ENCODE measurements at places on chromosomes 6 and 20.

GRCh38 chr6:5250451-5250850 lies 10.3 kb downstream of the LYRM4 start:
- no peak for DNase-seq

GRCh38 chr6:144840619-144841018 lies 555.5 kb downstream of the UTRN start:
- no peak for DNase-seq

- DNase-seq, result no peak
Observed at GRCh38 chr6:13998356-13998755, 73.6 kb downstream of the RNF182 start.

GRCh38 chr6:140082867-140083297 lies 708.4 kb upstream of the CITED2 start:
- no peak for DNase-seq

DNA sequence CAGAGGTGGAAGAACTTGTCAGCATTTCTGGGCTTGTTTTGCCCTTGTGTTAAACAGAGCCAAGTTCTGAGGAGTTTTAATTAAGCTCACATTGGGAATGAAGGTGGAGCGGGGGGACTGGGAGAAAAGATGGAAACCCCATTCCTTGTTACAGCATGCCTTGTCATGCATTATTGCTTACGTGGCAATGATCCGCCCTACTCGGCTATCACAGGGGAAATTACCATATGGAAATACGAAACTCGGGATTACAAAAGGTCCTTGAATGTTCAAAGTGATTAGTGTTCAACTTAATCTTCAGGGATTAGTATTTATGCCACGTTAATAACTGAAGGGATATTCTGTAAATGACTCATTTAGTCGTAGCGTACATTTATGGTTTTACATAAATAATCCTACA lies 86.4 kb downstream of the MAP3K7 start:
- DNase-seq, result no peak

- no peak for DNase-seq
Observed at GRCh38 chr6:167832497-167833395, 6.0 kb downstream of the AFDN start.

GRCh38 chr6:74071214-74071613 lies 375.2 kb downstream of the CD109 start:
- no peak for DNase-seq

- DNase-seq, result no peak
Observed at GRCh38 chr6:27139756-27140579, 107.5 kb upstream of the PRSS16 start.

All from activated T-cell treated with anti-CD3 and anti-CD28 coated beads for 24 hours (primary cell).